ENCODE measurements at places on chromosomes 16 and 17.
A peak's percentile ranks its signal among the peaks of the same experiment; 100 is the strongest.

- no peak overlapping the region for H3K27ac ChIP-seq
- no peak for DNase-seq
- H3K36me3 ChIP-seq: no peaks in the 10 kb centered on the region
- H3K27me3 ChIP-seq: no peaks in the 10 kb centered on the region
- no peak overlapping the region for H3K4me3 ChIP-seq
- H3K4me1 ChIP-seq: no peaks in the 10 kb centered on the region
These were observed 7.0 kb upstream of the CBFA2T3 start for GRCh38 chr16:88983771-88984687.

DNA sequence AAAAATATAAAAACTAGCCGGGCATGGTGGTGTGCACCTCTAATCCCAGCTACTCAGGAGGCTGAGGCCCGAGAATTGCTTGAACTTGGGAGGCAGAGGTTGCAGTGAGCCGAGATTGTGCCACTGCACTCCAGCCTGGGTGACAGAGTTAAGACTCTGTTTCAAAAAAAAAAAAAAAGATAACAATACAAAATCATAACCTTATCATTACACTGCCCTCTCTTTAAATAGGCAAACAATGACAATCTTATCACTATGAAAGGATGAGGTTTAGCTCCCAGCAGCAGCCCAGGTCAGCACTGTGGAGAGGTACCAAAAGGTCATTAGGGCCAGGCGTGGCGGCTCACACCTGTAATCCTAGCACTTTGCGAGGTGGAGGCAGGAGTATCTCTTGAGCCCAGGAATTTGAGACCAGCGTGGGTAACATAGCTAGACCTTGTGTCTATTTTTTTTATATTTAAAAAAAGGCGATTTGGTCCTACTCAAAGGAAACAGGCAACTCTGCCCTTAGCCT, 3.5 kb upstream of the DPEP2NB start:
- H3K36me3 ChIP-seq: peaks cover 3% of the 10 kb centered on the region
- H3K27me3 ChIP-seq: no peaks in the 10 kb centered on the region
- no peak for DNase-seq
- no peak overlapping the region for H3K4me3 ChIP-seq

DNA sequence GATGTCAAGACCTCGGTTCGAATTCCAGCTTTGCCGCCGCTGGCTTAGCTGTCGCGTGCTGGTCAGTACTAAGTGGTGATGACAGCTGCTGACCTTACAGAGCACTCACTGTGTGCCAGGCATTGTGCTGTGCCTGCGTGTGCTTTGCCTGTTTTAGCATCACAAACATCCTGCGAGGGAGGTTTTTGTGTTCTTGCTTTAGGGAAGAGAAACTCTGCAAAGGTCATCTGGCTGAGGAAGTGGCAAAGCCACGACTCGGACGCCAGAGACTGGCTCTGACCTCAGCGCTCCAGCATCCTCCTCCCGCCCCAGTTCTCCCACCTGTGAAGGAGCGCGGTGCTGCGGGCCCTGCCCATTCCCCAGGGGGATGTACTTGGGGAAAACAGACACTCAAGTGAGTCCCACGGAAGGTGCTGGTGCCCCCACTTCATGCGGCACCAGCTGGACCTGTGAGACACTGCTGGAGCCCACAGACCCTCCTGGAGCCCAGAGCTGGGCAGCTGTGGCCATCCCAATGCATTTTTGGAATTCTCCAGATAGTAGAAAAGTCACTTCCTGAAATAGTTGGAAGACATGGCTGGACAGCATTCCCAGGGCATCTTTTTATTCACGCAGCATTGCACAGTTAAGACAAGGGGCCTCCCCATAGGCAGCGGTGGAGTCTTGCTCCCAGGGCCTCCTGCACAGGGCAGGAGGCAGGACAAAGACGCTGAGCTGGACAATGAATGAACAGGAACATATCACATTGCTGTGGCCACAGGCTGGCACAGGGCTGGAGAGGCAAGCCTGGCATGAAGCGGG, 20.0 kb upstream of the HERPUD1 start:
- no peak overlapping the region for H3K4me3 ChIP-seq
- H3K27me3 ChIP-seq: no peaks in the 10 kb centered on the region
- peak; percentile 99 for DNase-seq

- H3K27ac ChIP-seq: no peak overlapping the region
- peak; percentile 20 for DNase-seq
- no peaks in the 10 kb centered on the region for H3K36me3 ChIP-seq
- H3K4me3 ChIP-seq: no peak overlapping the region
- H3K27me3 ChIP-seq: no peaks in the 10 kb centered on the region
- H3K4me1 ChIP-seq: peaks cover 7% of the 10 kb centered on the region
These were observed 1.9 kb downstream of the NXPH3 start for GRCh38 chr17:49577650-49577934.

DNA sequence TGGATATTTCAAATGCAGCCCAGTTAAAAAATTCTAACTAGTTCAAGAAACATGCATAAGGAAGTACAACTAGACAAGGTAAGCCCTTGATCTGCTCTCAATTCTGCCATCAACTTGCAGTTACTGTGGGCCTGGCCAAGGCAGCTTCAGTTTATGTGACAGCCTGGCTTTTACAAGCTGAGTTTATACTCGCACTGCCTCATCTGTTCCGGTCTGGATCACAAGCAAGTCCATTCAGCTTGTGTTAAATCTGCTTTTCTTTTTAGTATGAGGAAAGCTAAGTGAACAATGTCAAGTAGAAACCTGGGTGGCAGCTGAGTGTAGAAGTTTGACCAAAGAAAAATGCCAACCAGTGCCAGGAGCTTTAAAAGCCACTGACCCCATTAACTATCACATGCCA, 76.6 kb upstream of the CORO6 start:
- H3K4me1 ChIP-seq: no peaks in the 10 kb centered on the region
- H3K27me3 ChIP-seq: no peaks in the 10 kb centered on the region
- peaks cover 9% of the 10 kb centered on the region for H3K36me3 ChIP-seq
- no peak overlapping the region for H3K4me3 ChIP-seq
- no peak overlapping the region for H3K27ac ChIP-seq
- no peak for DNase-seq

DNA sequence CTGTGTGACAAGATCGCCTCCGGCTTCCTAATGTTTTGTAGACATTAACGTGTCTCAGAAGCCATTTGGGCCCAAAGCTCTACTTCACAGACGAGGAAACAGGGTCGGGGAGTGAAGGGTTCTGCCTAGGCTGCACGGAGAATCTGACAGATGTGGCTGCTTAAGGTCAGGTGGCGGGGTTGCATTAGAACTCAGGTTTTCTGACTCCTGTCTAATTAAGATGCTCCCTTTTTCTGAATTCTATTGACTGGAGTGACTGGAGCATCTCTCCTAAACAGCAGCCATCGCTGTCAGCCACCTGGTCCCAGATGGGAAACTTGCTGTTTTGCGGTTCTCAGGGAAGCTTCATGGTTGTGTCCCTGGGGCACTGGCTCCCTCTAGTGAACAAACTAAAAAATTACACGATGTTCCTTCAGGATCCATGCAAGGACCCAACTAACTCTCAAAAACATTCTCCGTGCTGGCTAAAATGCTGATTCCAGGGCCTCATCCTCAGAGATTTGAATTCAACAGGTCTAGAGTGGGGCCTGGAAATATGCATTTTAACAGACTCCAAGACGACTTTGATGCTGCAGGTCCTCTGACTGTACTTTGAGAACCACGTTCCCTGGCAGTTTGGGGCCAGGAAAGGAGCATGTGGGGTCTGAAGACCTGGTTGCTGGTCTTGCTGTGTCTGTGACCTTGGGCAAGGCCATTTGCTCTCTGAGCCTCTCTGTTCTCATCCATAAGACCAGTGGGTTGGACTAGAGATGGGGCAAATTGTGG, 117.4 kb downstream of the IRF8 start:
- H3K4me1 ChIP-seq: no peaks in the 10 kb centered on the region
- H3K4me3 ChIP-seq: no peak overlapping the region
- no peaks in the 10 kb centered on the region for H3K36me3 ChIP-seq
- H3K27me3 ChIP-seq: no peaks in the 10 kb centered on the region

- DNase-seq: no peak
- no peaks in the 10 kb centered on the region for H3K27me3 ChIP-seq
- H3K36me3 ChIP-seq: peaks cover 46% of the 10 kb centered on the region
These were observed 20.9 kb downstream of the HSD11B2 start for GRCh38 chr16:67451704-67452435.

GRCh38 chr17:20159406-20160069, 150.4 kb downstream of the SPECC1 start:
- no peak for DNase-seq
- H3K27me3 ChIP-seq: no peaks in the 10 kb centered on the region
- peaks cover 6% of the 10 kb centered on the region for H3K36me3 ChIP-seq
- peaks cover 20% of the 10 kb centered on the region for H3K4me1 ChIP-seq
- H3K27ac ChIP-seq: no peak overlapping the region
- H3K4me3 ChIP-seq: no peak overlapping the region

DNA sequence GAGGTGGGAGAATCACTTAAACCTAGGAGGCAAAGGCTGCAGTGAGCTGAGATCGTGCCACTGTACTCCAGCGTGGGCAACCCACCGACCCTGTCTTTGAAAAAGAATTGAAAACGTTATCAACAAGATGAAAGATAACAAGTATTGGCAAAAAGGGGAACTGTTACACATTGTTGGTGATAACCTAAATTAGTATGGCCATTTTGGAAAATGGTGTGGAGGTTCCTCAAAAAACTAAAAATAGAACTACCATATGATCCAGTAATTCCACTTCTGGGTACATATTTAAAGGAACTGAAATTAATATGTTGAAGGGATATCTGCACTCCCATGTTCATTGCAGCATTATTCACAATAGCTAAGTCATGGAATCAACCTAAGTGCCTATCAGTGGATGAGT, 61.0 kb downstream of the ABHD15 start:
- H3K27ac ChIP-seq: no peak overlapping the region
- no peak for DNase-seq
- no peaks in the 10 kb centered on the region for H3K27me3 ChIP-seq
- no peak overlapping the region for H3K4me3 ChIP-seq

DNA sequence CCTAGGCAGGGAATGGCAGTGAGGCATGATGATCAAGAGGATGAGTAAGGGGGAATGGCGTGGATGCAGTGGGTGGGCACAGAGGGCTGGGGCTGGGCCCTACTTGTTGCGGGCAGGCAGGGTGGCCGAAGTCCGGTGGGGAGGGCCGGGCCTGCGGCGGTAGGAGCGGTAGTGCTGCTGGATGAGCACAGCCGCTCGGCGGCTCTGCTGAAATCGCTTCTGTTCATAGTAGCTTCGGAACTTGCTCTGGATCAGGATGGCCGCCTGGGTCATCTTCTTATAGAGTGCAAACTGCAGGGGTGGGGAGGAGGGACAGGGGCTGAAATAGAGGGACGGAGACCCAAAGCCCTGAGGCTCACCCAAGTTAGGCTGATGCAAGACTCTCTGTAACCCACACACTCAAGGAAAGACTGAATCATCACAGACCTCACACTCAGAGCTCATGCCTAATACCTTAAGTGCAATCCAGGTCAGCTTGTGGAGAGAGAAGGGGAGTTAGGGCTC, 1.5 kb upstream of the SPAG7 start:
- peaks cover 20% of the 10 kb centered on the region for H3K4me1 ChIP-seq
- H3K4me3 ChIP-seq: peak overlapping the region; percentile 79
- H3K36me3 ChIP-seq: peaks cover 23% of the 10 kb centered on the region

DNA sequence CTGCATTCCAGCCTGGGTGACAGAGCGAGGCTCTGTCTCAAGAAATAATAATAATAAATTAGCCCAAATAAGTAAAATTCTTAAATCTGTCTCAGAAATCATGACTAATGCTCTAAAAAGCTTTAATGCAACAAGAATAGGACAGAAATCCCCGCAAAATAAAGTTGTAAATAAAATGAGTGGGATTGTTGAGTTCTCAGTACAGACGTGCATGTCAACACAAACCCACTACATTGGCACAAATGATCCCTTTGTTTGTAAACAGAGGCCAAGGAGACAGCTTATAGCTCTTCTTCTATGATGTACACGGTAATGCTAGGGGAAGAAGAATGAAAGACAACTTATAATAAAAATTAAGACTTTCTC, 6.0 kb downstream of the STAT5B start:
- no peak for DNase-seq
- H3K4me3 ChIP-seq: no peak overlapping the region
- no peaks in the 10 kb centered on the region for H3K27me3 ChIP-seq
- no peaks in the 10 kb centered on the region for H3K36me3 ChIP-seq
- H3K4me1 ChIP-seq: peaks cover 2% of the 10 kb centered on the region

GRCh38 chr16:71216714-71217113, 13.8 kb downstream of the HYDIN start:
- H3K4me1 ChIP-seq: no peaks in the 10 kb centered on the region
- H3K4me3 ChIP-seq: no peak overlapping the region
- H3K27me3 ChIP-seq: no peaks in the 10 kb centered on the region
- no peak overlapping the region for H3K27ac ChIP-seq
- no peaks in the 10 kb centered on the region for H3K36me3 ChIP-seq

- peaks cover 31% of the 10 kb centered on the region for H3K4me1 ChIP-seq
- H3K27ac ChIP-seq: no peak overlapping the region
These were observed 299.3 kb downstream of the SOX9 start for GRCh38 chr17:72419866-72420774.

GRCh38 chr16:67538666-67539101, 10.1 kb downstream of the RIPOR1 start:
- H3K4me3 ChIP-seq: peak overlapping the region; percentile 77
- H3K4me1 ChIP-seq: peaks cover 8% of the 10 kb centered on the region
- H3K27ac ChIP-seq: no peak overlapping the region
- peaks cover 43% of the 10 kb centered on the region for H3K36me3 ChIP-seq

DNA sequence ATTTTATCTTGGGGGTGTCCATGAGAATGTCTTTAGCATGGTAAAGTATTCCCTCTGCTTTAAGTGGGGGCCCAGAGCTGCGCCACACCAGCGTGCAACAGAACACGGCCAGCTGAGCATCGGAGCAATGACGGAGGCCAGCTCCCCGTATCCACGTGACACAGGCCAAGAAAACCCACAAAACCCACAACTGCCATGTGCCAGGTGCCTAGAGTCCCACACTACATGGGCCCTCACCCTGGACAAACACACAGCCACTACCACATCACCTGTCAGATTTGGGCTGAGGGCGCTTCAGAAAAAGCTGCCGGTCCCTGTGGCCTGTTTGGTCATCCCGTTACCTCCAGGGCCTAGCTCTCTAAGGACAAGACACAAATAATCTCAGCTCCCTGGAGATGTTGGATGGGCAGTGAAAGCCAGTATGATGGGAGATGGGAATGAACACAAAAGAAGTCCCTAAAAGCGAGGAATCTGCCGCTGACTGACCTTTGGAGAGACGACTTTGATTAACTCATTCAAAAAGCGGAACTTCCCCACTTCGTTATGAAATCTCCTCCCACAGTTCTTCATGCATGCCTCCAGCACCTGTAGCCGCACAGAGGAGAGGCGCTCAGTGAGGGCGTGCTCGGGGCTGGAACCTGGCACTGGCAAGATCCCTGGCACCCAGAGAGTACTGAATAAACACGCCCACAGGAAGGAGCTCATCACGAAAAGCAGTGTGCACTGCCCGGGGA, 17.1 kb downstream of the GGA3 start:
- H3K36me3 ChIP-seq: peaks cover 72% of the 10 kb centered on the region
- H3K4me1 ChIP-seq: peaks cover 6% of the 10 kb centered on the region
- H3K4me3 ChIP-seq: no peak overlapping the region

DNA sequence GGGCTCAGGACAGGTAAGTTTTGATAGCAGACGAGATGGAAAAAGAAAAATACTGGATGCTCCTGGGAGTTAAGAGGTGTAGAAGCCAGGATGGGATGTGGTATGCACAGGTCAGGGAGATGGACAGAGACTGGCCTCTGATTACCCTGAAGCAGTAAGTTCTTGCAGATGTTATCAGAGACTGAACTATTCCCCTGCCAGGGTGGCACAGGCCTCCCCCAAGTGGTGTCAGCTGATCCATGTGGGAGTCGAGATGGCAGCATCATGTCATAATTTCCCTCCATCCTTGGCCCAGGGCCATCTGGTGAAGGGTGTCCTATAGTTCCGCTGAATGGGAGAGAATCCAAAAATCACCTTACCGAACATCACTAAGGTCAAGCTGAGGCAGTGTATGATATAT, 14.1 kb upstream of the NKD1 start:
- DNase-seq: no peak
- H3K27ac ChIP-seq: no peak overlapping the region
- H3K4me1 ChIP-seq: peaks cover 24% of the 10 kb centered on the region
- H3K27me3 ChIP-seq: no peaks in the 10 kb centered on the region
- H3K36me3 ChIP-seq: no peaks in the 10 kb centered on the region
- no peak overlapping the region for H3K4me3 ChIP-seq
